ENCODE measurements at places on chromosomes 7 and 10. TPM values are rescaled to one million over a fixed set of nuclear protein-coding genes. Genes with fewer than 3 reads are reported as not detected.

The GCC1 gene
- 11.6 TPM for polyA plus RNA-seq

GRCh38 chr7:151795168-151795811 lies 81.6 kb downstream of the PRKAG2 start:
- DNase-seq = no peak

GRCh38 chr10:79069325-79070080 lies 737 bp downstream of the ZMIZ1 start:
- no peak for DNase-seq

DNA sequence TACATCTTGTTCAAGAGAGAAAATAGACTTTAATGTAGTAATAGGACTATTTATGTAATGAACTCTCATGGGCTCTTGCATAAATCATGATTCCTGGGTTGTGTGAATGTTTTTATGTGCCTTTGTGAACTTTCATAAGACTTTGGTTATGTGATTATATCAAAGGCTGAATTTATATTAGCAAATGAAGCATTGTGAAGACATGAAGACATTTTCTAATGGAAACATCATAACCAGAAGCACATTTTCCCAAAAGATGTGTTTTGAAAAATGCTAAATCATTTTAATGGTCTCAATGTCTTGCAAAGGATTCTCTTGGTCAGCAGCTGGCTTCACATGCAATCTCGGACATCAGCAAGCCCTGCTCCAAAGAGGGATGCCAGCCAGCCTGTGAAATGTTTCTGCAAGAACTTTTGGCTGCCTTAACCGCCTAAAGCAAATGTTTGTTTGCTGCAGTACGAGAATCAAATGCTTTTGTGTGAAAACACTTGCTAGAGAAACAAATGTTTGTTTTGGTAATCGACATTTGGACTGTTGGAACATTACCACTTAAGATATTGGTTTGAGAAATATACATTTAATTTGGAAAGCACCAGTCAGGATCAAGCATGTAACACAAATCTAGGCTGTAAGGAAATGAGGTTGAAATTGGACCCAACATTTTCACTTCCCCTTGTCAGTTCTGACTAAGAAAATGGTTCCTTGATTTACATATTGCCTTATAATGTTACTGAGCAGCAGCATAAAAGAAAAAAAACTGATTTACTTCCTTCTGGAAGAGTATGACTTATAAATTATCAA lies 102.1 kb downstream of the RTKN2 start:
- DNase-seq = peak; percentile 43

- DNase-seq = no peak
Measured at GRCh38 chr10:23046027-23046426, 49.4 kb upstream of the MSRB2 start.

All from AG04450 (cell line).